ENCODE measurements at places on chromosomes 4 and X. TPM values are rescaled to one million over a fixed set of nuclear protein-coding genes. Genes with fewer than 3 reads are reported as not detected.

Gene IL9R
- 0.13 TPM for polyA plus RNA-seq

Gene CT47C1
- polyA plus RNA-seq, result not detected

Gene ZDHHC15
- polyA plus RNA-seq, result 7.5 TPM

DNA sequence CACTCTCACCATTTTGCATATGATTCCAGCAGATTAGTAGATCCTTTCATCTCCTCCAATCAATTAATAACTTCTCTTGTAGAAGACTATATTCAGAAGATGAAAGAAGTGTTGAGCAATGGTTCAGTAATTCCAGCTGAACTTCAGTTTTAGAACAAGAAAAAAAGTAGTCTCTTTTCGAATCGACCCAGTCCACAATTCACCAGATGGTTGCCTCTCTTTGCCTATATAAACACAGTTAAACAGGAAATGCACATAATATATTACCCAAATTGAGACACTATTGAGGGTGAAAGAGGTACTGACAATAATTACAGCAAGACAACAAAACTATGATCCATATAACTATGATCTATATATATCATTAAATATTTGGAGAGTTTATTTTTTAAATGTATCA lies 16.8 kb upstream of the FAM241A start:
- no peak for DNase-seq

DNA sequence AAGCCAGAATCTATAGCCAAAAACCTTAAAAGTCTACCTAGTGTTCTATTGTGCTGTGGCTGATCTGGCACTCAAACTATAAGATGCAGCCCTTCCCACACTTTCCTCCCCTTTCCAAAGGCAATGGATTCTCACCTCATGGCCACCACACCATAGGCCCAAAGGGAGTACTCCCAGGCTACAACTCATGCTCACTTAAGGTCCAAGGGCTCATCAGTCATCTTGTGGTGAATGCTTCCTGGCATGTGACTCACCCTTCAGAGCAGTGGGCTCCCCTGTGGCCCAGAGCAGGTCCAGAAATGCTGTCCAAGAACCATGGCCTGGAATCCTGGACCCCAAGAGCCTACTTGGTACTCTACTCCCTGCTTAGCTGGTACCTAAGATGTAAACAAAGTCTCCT lies 181.0 kb downstream of the CHRDL1 start:
- no peak for DNase-seq

DNA sequence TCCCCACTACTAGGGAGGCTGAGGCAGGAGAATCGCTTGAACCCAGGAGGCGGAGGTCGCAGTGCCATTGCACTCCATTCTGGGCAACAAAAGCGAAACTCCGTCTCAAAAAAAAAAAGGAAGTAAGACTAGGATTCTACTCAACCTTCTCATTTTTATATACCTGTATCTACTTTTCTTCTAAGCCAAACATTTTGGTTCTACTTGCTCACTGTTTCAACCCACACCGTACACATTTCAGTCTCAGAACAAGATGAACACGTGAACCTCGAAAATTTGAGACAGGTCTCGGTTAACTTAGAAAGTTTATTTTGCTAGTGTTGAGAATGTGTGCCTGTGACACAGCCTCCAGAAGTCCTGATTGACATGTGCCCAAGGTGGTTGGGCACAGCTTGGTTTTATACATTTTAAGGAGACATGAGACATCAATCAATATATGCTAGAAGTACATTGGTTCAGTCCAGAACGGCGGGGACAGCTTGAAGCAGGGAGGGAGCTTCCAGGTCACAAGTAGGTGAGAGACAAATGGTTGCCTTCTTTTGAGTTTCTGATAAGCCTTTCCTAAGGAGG lies 3.7 kb downstream of the ADD1 start:
- no peak for DNase-seq

- no peak for DNase-seq
These were observed 414.2 kb upstream of the DIPK2B start for GRCh38 chrX:45614853-45615252.

Measured in left renal cortex interstitium (tissue), 4 donors.